ENCODE measurements at places on chromosomes 11 and 22.

DNA sequence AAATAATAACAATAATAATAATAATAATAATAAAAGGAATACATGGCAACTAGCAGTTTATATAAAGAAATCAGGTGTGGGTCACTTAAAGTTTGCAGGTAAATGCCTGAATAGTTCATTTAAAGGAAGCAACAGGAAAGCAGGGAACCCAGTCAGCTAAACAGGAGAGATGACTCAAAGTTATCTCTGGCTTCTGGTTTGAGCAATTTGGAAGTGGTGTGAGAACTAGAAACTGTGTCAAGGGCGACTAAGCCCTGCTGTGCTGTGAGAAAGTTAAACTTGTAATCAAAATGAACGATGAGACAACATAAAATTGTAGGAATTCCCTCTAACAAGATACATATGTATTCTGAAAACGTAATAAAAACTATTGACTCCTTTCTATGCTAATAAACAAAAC, 35.5 kb downstream of the SLC22A9 start:
- no peak for DNase-seq

DNA sequence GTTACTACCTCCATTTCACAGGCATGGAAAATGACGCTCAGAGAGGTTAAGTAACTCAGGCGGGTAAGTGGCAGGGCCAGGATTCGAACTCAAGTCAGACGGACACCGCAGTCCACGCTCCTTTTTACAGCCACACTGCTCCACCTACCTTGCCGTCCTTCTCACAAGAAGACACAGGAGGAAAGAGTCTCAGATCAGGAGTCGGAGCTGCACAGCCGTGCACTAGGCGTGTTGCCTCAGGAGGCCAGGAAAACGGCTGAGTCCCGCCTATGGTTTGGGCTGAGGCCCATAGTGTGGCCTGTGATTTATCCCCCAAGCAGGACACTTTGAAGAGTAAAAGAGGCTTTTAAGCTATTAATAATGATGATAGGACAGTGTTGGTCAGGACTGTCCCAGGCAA, 44.7 kb upstream of the CD5 start:
- no peak for DNase-seq

DNA sequence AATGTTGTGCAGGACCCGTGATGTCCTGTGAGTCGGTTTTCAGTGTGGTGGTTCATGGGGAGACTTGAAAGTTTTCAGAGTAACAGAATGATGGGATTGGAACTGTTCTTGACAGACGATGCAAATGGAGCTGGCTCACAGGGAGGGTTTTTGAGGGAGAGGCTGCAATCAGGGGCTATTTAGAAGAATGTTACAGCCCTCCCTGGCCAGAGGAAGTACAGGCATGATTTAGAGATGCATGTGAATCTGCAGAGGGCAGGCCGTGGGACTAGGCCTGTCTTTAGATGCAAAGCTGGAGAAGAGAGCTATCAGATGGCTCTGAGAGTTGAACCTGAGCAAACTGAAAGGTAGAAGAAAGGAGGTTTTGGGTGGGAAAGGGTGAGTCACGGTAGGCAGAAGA, 74.6 kb upstream of the YWHAH start:
- no peak for DNase-seq

DNA sequence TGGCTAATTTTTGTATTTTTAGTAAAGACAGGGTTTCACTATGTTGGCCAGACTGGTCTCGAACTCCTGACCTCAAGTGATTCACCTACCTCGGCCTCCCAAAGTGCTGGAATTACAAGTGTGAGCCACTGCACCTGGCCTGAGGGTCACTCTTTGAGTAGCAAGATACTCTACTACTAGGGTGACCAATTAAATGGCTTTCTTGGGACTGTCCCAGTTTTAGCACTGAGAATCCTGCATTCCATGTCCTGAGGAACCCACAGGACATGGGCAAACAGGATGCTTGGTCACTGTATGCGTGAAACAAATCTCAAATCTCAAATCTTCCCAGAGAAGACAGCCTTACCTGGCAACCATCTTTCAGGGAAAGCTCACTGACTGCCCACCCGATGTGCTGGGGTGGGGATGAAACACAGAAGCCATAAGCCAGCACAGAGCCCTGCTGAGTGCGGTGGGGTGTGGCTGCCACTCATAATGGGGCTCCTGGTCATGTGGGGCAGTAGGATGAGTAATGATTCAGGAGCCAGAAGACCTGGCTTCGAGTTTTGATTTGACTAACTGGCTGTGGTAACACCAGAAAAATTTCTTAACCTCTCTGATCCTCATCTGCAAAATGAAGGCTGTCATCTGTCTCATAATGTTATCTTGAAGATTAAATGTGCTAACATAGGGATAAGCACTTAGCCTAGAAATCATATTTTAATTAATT, 11.5 kb downstream of the CLMP start:
- no peak for DNase-seq

- no peak for DNase-seq
Measured at GRCh38 chr11:68651208-68651984, 32.9 kb upstream of the GAL start.

DNA sequence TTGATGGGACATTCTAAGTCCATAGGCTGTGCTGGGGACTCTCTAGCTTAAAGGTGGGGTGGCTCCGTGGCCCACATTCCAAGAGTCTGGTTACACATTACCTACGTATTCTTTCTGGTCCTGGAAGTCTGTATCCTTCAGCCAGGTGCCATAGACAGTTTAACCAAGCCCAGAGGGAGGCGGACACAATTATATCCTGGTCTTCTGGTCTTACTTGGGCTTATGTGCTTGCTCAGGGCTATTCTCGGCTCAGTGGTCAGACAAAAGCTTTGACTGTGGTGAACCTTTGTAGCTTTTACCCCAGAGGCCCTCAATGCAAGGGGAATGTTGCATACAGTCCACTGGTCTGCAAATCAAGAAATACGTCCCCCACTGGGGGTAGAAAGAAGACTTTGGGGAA, 3.4 kb upstream of the INCENP start:
- no peak for DNase-seq

DNA sequence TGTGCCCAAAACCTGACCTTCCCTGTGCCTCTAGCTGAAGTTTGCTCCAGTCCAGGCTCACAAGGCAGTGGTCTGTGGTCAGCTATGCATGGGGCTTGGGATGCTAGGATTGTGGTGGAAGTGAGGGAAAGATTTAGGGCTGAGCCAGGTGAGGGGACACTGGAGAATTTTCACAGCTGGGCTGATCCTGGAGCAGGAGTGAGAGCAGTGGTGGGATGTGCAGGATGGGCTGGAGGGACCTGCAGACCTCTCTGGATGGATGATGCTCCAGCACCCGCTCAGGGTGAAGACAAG, 23.9 kb upstream of the KDM2A start:
- DNase-seq = no peak

GRCh38 chr11:127994736-127995135, 592.6 kb downstream of the ETS1 start:
- peak; percentile 14 for DNase-seq

GRCh38 chr11:30823119-30823518, 237.0 kb upstream of the MPPED2 start:
- DNase-seq = no peak

DNA sequence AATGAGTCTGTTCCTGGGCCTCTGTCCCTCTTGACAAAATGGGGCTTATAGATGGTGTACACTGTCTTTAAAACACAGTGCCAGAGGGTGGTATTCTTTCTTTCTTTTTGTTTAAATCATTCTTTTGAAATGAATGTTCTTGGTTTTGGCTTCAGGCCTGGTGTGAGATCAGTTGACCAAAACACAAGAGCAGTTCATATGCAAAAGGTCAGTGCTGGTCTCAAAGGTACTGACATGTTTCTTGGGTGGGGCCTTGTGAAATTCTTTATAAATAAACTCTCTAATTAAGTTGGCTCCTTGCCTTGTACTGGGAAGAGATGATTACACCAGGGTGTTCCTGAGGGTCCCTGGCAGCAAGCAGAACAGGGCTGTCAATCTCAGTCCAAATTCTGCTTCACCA, 110.0 kb downstream of the FBXO7 start:
- DNase-seq = peak; percentile 18

DNA sequence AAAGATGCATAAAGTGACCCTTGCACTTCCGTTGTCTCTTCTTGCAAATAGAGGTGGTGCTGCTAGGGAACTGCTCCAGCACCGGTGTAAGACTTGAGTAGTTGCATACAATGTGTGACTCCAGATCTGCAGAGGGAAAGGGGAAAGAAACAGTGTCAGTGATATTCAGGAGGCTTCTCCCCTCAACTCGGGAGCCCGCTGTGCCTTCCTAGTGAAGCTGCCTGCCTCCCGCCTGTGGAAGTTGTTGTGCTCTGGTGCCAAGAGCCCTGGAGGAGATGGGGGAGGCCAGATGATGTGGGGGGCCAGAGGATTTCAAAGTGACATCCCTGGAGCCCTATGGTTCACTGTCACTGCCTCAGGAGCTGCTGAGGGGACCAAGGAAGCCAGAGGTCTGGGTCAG, 30.4 kb downstream of the RELT start:
- no peak for DNase-seq

- DNase-seq = no peak
Measured at GRCh38 chr11:134468796-134469195, 56.8 kb upstream of the B3GAT1 start.

DNA sequence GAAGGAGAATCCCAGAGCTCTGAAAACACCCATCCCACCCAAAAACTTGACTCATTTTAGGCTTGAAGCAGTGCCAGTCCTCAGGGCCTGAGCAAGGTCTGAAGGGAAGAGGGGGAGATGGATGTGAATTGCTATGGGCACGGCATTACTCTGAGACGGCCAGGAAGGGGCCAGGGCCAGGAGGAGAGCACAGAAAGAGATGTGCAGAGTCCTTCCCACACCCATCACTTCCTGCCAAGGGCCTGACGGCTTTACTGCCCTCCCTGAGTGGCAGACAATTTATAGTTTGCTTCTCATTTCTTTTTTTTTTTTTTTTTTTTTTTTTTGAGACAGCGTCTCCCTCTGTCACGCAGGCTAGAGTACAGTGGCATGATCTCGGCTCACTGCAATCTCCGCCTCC, 22.5 kb downstream of the TAB1 start:
- no peak for DNase-seq

DNA sequence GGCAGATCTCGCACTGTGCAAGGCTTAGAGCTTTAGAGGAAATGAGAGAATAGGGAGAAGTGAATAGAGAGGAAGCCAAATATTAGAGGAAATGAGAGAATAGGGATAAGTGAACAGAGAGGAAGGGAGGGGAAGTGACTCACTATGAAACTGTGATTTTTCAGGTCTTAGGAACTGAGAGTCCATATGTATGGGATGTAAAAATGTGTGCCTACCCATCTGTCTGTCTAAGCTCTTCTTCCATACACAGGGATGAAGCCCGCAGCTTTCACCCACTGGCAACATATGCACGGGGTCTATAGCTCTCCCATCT, 6.4 kb upstream of the CCDC86 start:
- no peak for DNase-seq

- no peak for DNase-seq
Measured at GRCh38 chr11:58928691-58929090, 10.6 kb upstream of the GLYATL1 start.

DNA sequence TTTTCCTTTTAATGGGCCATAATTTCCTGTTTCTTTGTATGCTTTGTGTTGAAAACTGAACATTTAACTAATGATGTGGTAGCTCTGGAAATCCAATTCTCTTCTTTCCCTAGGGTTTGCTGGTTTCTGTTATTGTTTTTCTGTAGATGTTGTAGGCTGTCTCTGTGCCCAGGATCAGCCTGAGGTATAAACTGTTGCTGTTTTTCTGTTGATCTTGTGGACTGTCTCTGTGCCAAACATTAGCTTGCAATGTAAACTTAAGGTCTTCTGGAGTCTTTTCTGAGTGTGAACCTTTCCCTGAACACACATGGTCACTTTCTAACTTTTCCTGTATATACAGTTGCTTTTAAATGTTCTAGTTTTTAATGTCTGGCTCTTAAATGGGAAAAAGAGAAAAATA, 5.9 kb upstream of the TSKU start:
- no peak for DNase-seq

DNA sequence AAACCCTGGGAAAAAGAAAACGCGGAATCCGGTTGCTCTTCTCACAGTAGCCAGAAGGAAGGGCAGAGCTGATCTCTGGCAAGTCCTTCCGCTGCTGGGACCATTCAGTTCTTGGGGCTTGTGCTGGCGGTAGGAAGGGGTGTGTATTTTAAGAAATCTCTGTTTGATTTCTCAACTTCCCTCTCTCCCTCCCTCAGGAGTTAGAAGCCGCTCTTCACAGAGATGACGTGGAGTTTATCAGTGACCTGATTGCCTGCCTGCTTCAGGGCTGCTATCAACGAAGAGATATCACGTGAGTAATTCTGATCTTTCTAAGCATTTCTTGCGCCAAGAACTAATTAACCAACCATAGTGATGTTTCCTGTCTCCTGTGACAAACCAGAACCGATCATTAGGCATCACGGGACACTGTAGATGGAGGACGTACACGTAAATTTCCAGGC, 85.9 kb upstream of the SLC25A18 start:
- no peak for DNase-seq

- DNase-seq = peak; percentile 90
Measured at GRCh38 chr11:68447015-68447801, 13.3 kb upstream of the PPP6R3 start.

GRCh38 chr11:117193130-117194020, 5.8 kb upstream of the TAGLN start:
- no peak for DNase-seq

GRCh38 chr11:134097166-134097565, 28.3 kb downstream of the JAM3 start:
- DNase-seq = no peak

- peak; percentile 69 for DNase-seq
Measured at GRCh38 chr11:133951327-133952198, 5.2 kb downstream of the IGSF9B start.

GRCh38 chr11:106063009-106063408, 14.1 kb downstream of the KBTBD3 start:
- no peak for DNase-seq

GRCh38 chr11:111878385-111878848, 548 bp downstream of the FDXACB1 start:
- no peak for DNase-seq

DNA sequence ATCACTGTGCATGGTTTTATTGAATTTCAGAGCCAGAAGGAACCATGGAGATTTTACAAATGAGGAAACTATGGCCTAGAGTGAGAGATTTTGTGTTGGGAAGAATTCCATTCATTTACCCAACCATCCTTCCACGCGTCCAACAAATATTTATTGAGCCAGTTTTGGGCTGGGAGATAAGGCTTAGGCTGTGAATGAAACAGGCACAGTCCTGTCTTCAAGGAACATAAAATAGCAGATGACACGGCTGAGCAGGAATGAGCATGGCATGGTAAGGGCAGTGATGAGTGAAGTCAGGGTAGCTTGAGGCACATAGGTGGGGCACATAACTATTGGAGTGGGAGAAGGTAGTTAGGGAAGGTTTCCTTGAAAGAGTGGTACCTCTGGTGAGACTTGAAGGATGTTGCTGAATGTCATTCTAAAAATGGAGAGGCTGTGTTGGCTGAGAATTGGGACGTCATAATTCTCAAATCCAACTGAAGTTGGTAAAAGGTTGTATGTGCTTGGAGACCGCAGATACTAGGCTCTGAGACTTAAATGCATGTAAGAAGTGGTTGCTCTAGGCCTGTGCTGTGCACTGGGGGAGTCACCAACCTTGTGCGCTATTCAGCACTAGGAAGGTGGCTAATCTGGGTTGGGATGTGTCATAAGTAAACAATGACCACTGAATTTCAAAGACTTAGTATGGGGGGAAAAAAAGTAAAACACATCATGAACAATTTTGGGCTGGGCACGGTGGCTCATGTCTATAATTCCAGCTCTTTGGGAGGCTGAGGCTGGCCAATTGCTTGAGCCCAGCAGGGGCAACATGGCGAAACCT, 51.9 kb downstream of the TEAD1 start:
- no peak for DNase-seq

- DNase-seq = no peak
Measured at GRCh38 chr11:116467823-116468222, 305.0 kb downstream of the BUD13 start.

- DNase-seq = peak; percentile 65
Measured at GRCh38 chr11:123231256-123231655, 36.2 kb upstream of the CLMP start.

- peak; percentile 38 for DNase-seq
Measured at GRCh38 chr22:22085702-22086500, 103.3 kb upstream of the TOP3B start.

All from hepatic stellate cell (primary cell).